ENCODE measurements at places on chromosomes 2 and 18.

- no peak for DNase-seq
Measured at GRCh38 chr2:164620457-164620856, 825 bp downstream of the GRB14 start.

GRCh38 chr18:77376043-77376732 lies 126.5 kb downstream of the GALR1 start:
- no peak for DNase-seq

DNA sequence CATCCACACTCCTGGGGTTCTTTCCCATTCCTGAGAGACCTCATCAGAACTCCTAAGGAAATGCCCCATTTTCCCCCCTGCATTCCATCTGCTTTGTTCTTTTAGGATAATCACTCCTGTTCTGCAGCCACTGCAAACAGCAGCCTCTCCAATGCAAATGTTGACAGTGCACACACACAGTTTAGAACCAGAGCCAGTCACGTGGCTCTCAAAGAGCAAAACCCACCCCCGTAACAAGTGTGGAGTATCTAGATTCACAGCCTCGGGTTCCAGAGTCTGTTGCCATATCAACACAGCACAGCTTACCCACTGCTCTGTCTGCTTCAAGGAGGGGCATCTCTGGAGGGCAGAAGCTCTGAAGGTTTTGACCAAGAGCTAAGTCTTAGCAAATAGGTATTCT lies 180.0 kb downstream of the NAPG start:
- no peak for DNase-seq

- DNase-seq, result no peak
Measured at GRCh38 chr2:167183931-167184330, 295.7 kb downstream of the XIRP2 start.

GRCh38 chr2:38875227-38875575 lies 533 bp downstream of the DHX57 start:
- DNase-seq, result no peak

GRCh38 chr2:164008752-164009151 lies 272.9 kb upstream of the FIGN start:
- no peak for DNase-seq

DNA sequence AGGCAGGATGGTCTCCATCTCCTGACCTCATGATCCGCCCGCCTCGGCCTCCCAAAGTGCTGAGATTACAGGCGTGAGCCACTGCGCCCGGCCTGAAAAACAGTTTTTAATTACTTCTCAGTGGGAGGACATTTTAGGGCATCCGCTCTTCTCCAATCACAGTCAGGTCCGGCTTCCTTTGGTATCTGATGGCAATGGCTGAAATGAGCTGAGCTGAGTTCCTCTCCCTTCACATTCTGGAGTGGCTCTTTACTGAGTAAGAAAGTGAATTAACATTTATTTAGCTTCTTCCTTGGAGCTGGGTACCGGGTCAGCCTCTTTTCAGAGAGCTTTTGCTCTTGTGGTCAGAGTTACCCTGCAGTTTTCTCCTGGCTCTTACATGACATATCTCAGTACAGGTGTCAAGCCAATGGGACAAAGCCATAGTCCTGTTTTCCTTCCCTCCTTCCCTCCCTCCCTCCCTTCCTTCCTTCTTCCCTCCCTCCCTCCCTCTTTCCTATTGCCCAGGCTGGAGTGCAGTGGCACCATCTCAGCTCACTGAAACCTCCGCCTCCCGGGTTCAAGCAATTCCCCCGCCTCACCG lies 1.1 kb upstream of the TTC27 start:
- no peak for DNase-seq

DNA sequence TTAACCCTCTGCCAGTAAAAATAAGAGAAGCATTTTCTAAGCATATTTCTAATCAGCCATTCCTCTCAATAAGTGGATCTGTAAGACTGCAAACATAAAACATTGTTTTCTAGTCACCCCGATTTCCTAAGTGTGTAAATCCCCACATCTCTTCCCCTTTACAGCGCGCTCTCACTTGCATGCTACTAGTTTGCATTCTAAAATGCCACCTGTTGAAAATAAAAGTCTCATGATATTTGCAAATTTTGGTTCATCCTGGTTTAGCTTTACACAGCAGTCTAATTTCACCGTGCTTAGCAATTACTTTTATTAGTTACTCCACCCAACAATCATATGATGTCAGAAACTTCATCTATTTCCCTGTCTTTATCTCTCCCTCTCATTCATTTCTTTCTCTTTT lies 1230.7 kb upstream of the ZEB2 start:
- DNase-seq, result no peak

- DNase-seq, result no peak
Measured at GRCh38 chr2:70767079-70767698, 811 bp downstream of the ADD2 start.

GRCh38 chr2:18596993-18597392 lies 7.6 kb upstream of the NT5C1B start:
- no peak for DNase-seq

DNA sequence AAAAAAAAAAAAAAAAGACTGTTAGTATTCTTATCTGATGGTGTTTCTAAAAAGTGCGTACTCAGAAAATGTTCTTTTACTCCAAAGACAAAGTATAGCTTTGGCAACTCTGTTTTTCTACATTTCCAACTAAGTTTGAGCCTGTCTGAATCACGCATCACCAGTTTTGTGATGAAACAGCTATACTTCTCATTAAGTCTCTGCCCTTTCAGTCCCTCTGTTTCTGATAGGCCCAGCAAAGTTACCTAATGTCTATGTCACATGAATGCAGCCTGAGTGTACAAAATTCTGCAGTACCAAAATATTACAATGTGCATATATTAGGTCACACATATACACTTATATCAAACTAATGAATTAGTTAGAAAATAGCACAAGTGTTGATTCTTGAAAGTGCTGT lies 22.4 kb downstream of the TWSG1 start:
- no peak for DNase-seq

DNA sequence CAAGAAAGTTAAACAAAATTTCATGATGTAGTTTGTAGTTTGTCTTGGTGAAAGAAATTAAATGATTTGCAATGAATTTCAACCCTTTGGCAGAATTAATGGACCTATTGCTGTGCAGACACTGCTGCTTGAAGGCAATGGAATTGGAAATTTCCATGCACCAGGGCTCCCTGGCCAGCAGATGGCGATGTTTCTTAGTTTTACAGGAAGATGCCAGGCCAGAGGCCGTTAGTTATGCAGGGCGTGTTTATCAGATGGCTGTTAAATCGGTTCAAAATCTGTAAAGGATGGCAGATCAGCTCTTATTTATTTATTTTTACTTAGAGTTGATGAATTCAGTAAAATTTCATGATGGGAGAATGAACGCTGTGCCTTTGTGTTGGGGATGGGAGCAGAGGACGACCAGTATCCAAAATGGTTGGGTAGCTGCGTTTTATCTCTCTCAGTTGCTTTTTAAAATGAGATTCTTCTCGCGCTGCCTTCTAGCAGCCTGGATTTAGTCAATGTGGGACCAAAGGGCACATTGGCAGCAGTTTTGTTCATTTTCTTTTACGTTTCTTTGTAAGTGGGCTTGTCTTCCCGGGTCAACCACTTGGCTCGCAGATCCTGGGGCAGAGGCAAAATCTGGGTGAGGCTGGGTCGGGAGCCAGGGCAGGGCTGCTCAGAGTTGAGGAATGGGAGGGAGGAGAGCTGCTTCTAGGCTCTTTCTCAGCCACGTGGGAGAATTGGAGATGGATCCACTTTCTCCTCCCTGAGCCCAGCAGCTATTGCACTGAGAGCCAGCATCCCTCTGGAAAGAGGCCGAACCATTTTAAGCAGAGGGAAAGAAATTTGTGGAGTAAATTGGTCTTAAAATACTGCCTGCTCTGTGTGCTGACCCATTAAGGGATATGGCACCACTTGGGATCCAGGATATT lies 344.0 kb downstream of the PIK3C3 start:
- DNase-seq, result peak; percentile 29

DNA sequence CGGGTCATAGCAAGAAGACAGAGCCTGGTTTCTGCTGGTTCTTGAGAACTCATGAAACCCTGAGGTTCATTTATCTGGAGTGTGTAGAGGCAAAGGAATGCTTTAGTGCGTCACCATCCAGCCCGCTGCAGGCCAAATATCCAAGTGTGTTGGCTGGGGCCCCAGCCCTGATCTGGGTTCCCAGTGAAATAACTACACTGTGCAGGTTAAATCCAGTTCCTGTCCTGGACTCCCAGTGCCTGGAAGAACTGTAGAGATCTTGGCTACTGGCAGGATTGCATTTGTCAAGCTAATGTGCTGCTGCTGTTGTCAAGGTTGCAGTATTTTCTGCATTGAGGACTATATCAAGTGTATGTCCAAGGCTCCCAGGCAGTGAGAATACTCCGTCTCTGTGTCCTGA lies 89.9 kb downstream of the MAPK4 start:
- DNase-seq, result no peak

DNA sequence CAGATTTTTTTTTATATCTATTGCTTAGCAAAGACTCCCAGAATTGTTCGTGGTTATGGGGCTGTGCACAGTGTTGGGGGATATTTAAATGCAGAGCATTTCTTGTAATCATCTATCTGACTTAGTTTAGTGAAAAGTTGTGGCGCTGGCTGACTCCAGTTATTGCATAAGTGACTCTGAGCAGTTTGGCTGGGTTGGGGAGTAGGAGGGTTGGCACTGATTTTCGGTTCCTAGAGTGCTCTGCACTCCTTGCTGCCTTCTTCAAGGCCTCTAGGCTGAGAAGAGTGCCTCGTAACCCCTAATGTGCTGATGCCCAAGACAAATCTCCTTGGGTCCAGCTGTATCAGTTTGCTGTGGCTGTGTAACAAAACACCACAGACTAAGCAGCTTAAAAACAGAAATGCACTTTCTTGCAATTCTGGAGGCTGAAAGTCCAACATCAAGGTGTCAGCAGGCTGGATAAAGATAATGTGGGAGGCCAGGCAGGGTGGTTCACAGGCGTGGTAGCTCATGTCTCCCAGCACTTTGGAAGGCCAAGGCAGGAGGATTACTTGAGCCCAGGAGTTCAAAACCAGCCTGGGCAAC lies 6.5 kb upstream of the IMPA2 start:
- DNase-seq, result no peak

DNA sequence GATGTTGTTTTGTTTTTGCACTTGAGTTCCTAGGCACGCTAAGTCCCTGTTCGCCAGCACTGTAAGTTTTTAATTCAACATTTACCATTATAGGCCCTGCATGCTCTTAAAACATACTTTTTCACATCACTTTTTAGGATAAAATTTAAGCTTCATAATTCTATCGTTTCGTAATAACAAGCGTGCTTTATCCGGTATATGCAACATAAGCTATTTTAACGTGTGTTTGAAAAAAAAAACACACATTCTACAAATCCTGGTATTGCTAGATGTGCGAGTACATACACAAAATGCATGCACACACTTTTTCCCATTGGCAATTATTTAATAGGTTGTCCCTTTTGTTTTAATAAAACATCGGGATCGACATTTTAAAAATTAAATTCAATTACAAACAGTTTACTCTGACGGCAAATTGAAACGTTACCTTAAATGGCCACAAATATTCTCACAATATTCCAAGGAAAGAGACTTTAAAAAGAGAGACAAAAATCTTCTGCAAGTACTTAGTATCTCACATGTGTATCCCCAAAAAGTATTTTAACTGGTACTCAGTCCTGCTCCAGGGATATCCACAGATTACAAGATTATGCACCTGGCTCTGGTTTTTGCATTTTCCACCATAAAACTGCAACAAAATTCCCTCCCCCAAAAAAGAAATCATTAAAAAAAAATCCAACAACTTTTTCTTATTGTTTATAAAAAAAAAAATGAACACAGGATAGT lies 1.0 kb upstream of the TCF4 start:
- DNase-seq, result no peak

GRCh38 chr2:178666458-178666857 lies 140.8 kb downstream of the TTN start:
- no peak for DNase-seq

DNA sequence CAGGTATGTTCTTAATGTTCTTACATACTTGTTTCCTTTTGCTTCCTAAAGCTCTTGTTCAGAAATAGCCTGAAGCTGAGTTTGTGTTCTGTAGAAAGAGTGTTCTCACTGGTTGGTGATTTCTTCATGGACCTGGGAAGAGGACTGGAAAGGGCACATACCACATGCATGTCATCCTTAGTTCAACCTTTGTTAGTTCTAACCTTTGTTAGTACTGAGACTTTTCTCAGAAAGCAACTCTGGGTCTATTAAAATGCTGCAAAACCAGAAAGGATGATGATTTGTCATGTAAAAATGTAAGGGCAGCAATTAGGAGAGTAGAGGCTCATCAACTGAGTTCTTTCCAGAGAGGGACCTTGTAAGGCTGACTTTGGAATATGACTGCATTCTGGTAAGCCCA lies 2.5 kb upstream of the FAP start:
- DNase-seq, result no peak

DNA sequence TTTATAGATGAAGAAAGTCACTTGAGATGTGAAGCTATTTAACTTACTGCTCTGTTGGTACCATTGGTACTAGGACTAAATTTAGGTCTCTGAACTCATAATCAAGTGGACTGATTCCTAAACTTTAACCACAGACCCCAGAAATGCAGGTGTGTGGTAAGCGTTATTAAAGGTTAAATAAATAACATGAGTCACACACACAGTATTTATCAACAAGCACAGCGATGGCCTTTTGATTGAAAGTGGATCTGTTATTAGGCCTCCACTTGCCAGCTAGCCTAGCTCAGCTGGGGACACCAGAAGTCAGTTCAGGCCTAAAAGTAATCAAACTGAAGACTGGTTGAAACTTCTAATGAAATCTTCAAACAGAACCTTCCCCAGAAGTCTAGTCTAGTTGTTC lies 161.3 kb upstream of the DPP10 start:
- DNase-seq, result no peak

DNA sequence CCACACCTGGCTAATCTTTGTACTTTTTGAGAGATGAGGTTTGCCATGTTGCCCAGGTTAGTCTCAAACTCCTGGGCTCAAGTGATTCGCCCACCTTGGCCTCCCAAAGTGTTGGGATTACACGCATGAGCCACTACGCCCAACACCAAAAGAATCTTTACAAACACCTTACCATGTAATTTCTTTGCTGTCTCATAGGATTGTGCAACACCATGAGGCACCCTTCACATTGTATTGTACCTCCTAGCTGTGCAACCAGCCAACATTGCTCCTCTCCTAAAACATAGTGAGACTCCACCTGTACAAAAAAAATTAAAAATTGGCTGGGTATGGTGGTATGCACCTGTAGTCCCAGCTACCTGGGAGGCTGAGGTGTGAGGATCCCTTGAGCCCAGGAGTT lies 3.1 kb upstream of the MFSD6 start:
- no peak for DNase-seq

GRCh38 chr2:178244777-178245176 lies 50.5 kb downstream of the OSBPL6 start:
- DNase-seq, result no peak

DNA sequence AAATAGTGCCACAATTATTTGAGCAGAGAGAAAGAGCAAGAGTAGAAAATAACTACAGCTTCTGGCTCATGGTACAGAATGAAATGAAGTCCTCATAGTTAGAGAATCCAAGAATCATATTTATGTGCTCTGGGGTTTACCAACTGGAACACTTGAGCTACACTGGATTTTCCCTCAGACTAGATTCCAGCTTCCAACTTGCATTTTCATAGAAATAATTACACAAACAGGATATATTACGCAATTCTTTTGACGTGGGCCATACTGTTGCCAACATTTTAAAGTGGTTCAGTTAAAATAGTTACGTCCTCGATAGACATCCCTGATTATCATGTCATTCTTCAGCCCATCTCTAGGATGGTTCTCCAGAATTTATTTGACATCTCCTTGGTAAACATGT lies 129.2 kb downstream of the ETAA1 start:
- DNase-seq, result no peak

- no peak for DNase-seq
Measured at GRCh38 chr2:75079575-75079974, 119.7 kb downstream of the TACR1 start.
